Aorta (tissue), 5 donors: ENCODE measurements at places on chromosomes 2 and 18. TPM values are rescaled to one million over a fixed set of nuclear protein-coding genes. Genes with fewer than 3 reads are reported as not detected.

Gene FIGLA
- not detected for polyA plus RNA-seq

Gene C1GALT1C1L
- 1.9 TPM for polyA plus RNA-seq

Gene RUFY4
- polyA plus RNA-seq, result not detected

Gene CCDC121
- polyA plus RNA-seq, result 4.5 TPM

Gene SCN9A
- 0.51 TPM for polyA plus RNA-seq

Gene ERICH2
- polyA plus RNA-seq, result 3.0 TPM
